ENCODE measurements at places on chromosomes 13 and 19. TPM values are rescaled to one million over a fixed set of nuclear protein-coding genes. Genes with fewer than 3 reads are reported as not detected.

IL17D gene
- total RNA-seq = 0.43 TPM

GRCh38 chr19:6100284-6100915 is 9.9 kb downstream of the RFX2 start:
- no peak for DNase-seq

CLEC17A gene
- not detected for total RNA-seq

ATP11A gene
- 3.2 TPM for total RNA-seq

DNA sequence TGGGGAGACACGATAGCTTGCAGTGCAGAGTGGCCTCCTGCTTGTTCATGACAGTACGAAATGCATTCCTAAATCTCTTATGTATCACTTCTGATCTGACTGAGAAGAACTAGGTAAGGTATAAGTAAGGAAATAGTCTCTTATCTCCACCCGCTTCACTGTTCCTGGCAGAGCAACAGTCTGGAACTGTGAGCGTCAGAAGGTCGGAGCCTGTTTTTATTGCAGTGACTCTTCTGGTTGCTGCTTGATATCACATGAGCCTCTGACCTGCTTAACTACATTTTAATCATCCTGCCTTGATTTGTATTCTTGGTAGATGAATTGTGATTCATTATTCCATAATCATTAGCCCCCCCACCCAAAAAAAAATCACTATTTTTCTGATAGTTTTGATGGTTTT is 69.0 kb downstream of the COL4A2 start:
- DNase-seq = no peak
